ENCODE measurements at places on chromosomes 16 and 17.

GRCh38 chr17:726271-726919, 6.0 kb upstream of the TLCD3A start:
- DNase-seq: no peak

GRCh38 chr17:74749279-74750038, 1.0 kb downstream of the NHERF1 start:
- DNase-seq: no peak

- DNase-seq: no peak
Measured at GRCh38 chr16:72815348-72816318, 232.3 kb downstream of the ZFHX3 start.

DNA sequence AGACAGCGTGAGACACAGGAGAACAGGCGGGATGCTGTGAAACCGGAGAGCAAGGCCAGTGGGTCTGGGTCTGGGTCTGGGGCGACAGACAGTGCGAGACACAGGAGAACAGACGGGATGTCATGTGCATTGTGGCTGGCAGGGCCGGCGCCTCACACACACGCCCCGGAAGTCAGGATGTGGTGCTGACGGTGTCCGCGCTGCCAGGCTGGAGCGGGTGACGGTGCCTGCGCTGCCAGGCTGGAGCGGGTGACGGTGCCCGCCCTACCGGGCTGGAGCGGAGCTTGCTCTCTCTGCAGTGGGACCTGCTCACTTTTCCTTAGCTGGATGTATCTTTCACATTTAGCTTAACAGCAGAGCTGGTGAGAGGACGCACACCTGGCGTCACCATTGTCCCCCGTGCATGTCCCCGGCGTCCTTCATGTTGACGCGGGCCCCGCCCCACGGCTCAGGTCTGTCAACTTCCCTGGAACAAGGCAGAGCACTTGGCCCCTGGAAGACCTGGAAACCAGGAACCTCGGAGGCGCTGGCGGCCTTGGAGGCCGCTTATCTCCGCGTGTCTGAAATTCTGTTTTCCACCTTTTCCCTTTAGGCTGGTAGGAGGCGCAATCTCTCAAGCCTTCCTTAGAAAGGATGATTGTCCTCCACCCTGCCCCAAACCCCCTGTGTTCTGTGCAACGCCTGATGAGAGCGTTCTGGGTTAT, 43.0 kb upstream of the ZNF750 start:
- no peak for DNase-seq

GRCh38 chr16:57623251-57624043, 5.0 kb upstream of the ADGRG1 start:
- DNase-seq: no peak

DNA sequence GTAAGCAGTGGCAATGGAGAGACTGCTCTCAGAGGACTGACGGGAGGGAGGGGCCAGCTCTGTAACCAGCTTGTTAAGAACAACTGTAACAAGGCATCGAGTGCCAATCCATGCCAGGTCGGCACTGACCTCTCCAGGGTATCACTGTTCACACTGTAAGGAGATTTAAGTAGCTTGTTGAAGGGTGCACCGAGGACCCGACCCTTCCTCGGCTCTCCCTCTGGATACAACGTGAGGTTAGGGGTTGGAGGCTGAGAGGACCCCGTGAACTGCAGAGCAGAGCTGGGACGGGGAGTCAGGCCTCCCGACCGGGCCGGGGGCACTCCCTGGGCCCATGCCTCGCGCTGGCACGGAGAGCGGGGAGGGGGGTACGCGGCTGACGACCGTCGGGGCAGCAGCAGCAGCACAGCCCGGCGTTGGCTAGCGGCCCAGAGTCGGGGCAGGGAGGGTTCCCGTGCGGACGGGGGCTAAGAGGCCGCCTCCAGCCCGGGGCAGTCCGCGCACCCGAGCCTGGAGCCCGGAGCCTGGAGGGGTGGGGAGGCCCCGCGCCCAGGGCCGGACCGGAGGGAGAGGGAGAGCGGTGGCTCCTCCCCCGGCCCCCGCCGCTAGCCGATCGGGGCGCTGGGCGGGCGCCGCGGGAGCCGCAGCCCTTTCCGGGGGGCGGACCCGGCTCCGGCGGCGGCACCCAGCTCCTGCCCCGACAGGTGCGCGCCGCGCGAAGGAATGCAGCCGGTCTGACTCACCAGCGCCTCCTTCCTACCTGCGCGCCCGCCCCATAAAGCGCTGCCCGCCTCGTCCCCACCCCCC, at the start of gene ITGB4:
TSS of gene ITGB4 (plus strand) at position 804 of the 807 bp plus-strand sequence. CDS start 3,245 bp downstream, outside the sequence.
- no peak for DNase-seq

- DNase-seq: no peak
Measured at GRCh38 chr17:77019893-77020379, 120.8 kb upstream of the SEC14L1 start.

GRCh38 chr17:43536236-43536992, 9.7 kb downstream of the ETV4 start:
- no peak for DNase-seq

DNA sequence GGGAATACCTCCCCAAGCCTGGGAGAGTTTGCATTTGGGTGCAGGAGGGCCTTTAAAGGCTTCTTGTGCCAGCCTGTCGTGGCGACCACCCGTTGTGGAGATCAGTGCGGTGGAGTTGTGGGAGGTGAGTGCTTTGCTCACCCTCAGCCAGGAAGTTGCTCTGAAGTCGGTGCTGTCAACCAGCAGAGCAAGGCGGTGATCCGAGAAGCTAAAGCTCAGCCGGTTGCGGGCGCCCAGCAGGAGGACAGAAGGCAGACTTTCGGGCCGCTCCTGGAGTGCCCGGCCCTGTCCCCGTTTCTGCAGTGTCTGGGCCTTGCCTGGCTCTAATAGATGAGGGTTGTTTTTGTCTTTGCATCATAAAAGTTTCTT, 1.4 kb downstream of the UBE2I start:
- no peak for DNase-seq

DNA sequence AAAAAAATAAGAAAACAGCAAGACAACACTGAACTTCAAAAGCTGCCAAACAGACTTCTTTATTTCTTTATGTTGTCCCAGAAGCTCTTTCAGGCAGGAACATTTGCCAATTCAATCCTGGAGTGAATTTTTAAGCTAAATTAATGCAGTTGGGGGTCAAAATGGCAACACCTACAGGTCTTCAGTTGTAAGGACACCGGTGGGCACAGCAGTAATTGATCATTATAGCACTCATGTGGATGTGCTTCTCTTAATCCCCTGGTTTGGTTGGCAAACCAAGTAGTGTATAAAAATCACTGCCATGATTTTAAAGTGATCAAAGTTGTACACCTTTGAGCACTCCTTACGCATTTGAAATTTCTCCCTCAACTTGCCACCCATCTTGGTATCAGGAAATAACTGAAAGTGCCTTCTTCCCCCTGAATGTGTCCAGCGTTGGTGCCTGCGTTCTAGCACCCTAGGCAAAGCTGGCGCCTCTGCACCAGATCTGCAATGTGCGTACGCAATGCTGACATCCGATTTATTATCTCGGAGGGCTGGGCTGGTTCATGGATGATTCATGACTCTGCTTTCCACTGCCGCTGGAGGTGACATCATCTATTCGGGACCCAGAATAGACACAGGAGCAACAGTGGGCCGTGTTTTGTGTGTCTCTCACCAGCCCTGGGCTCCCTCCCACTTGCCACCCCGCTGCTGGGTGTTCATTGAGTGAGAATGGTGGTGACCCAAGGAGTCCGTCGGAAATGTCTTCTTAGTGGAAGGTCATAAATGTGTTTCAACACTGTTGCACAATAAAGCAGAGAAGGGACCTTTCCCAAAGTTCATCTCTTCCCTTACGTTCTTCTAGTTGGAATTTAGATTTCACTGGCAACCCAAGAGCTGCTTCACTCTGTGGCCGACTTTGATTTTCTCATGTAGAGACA, 203.4 kb downstream of the CCDC182 start:
- DNase-seq: no peak

DNA sequence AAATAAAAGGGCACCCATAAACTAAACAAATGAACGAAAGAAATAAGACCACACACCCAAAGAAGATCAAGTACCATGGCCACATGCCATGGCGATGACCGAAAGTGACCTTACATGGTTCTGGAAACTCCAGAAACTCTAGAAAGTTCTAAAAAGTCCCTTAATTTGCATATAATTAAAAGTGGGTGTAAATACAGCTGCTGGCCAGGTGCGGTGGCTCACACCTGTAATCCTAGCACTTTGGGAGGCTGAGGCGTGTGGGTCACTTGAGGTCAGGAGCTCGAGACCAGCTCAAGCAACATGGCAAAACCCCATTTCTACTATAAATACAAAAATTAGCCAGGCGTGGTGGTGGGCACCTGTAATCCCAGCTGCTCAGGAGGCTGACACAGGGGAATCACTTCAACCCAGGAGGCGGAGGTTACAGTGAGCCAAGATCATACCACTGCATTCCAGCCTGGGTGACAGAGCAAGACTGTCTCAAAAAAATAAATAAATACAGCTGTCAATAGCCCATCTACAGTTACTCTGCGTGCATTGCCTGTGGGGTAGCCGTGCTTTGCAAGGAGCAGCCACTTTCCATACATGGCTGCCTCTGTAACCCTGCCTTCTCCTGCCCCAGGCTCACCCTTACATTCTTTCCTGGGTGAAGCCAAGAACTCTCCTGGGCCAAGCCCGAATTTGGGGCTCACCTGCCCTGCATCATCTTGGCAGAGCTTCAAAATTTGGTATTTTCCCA, 7.2 kb upstream of the ZNF778 start:
- DNase-seq: no peak

DNA sequence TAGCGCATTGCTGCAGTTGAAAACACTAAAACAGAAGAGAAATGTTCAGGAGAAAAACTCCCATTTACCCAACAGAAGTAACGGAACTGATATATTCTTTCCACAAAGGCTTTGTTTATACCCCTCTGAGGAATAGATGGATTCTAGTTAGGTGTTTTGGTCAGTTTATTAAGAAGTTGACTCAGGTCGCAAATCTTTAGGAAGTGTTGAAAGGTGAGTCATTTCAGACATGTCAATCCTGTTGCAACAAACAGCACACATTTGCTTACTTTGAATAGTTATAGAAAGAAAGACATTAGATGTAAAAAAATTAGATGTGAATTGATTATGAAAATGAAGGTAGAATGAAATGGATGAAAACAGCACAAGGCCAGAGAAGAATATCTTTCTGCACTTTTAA, 941.0 kb downstream of the KCNJ2 start:
- no peak for DNase-seq

DNA sequence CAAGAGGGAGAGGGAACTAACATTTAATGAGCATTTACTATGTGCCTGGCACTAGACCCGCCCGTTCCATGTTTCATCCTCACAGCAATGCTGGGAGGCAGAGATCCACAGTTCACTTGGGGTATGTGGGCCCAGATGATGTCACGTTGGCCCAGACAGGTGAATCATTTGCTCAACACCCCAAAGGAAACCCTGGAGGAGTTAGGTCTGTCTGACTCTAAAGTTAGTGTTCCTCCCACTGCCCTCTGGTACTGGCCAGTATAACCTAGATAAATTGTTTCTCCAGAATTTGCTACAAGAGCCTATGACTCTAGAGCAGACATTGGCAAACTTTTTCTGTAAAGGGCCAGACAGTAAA, 164.6 kb downstream of the VPS53 start:
- no peak for DNase-seq

- DNase-seq: no peak
Measured at GRCh38 chr16:28167730-28168129, 44.0 kb downstream of the XPO6 start.

DNA sequence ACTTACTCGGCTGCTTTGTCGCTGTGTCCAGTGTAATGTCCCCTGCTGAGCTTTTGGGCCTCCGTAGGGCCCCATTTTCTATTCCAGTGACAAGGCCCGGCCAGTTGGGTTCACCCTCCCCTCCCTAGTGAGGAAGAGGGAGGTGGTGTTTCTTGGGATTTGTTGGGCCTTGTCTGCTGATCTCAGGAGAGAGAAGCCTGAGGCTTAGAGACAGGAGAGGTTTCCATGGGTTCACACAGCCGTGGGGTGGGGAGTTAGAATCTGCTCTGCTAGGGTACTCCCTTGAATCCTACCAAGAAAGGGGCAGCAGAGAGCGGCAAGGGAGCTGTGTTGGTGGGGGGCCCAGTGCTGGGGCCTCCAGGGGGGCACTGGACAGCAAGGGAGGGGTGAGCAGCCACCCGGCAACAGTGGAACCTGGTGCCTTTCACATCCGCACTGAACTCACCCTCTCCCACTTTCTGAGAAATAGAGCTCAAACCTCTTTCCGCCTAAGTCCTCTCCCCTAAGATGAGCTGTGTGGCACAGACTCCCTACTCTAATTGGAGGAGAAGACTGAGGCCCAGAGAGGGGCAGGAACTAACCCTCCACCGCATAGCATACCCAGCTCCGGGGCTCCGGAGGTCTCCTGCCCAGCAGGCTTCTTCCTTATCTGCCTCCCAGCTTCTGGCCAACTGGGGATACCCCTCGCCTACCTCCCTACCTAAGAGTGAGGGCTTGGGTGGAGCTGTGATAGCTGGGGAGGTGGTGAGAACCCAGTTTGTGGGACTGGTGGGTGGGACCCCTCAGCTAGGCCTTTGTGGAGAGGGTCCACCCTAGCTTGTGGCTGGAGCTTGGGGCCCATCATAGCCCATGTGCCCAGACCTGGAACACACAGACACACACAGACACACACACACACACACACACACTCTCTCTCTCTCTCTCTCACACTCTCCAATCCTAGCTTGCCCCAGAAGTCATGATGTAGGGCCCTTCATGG, 6.8 kb downstream of the TBKBP1 start:
- no peak for DNase-seq

- no peak for DNase-seq
Measured at GRCh38 chr16:20905576-20905975, 5.0 kb downstream of the LYRM1 start.

DNA sequence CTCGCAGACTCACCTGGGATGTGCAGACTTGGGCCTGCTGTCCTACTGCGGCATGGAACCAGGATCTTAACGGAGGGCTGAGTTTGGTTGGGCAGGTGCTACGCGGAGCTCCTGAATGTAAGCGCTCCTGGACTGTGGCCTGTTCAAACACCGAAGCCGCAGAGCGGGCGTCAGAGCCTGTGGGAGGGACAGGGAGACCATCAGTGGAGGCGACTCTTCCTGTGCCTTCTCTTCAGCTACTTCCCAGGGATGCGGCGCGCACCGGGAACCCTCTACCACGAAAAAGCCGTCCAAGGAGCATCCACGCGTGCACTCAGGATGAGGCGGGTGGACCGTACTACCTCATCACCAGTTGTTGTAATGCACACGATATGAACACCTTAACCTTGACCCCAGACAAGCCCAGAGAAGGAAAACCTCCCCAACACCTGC, 2.0 kb downstream of the USP36 start:
- no peak for DNase-seq

DNA sequence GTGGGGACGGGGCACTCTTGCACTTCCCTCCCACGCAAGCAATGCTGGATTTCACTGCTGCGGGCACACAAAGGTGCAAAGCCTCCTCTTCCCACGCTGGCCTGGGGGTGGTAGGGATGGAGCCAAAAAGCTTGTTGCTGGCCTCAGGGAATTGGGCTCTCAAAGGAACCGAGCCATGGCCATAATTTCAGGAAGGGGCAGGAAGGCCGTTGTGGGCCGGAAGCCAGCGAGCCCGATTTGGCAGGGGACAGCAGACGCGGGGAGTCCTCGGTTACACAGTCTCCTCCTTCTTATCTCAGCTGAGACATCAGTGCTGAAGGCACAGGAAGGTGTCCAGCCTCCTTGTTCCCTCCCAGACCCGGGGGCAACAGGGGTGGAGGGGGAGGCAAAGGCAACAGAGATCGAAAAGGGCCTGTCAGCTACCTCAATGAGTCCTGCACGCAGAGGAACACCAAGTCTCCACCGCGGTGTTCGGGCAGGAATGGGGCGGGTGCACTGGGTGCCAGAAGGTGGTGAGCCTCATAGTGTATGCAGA, 59.5 kb downstream of the SLFN11 start:
- no peak for DNase-seq

GRCh38 chr16:3065069-3065741, at the start of gene IL32:
Gene IL32, plus strand, starts transcription at chr16:3065640. Its CDS starts 172 bp downstream, at chr16:3065812.
- DNase-seq: no peak
